GM13976 (cell line): ENCODE measurements at places on chromosomes 4 and X.

- DNase-seq = no peak
Measured at GRCh38 chr4:146439999-146440398, 81.7 kb downstream of the SLC10A7 start.

DNA sequence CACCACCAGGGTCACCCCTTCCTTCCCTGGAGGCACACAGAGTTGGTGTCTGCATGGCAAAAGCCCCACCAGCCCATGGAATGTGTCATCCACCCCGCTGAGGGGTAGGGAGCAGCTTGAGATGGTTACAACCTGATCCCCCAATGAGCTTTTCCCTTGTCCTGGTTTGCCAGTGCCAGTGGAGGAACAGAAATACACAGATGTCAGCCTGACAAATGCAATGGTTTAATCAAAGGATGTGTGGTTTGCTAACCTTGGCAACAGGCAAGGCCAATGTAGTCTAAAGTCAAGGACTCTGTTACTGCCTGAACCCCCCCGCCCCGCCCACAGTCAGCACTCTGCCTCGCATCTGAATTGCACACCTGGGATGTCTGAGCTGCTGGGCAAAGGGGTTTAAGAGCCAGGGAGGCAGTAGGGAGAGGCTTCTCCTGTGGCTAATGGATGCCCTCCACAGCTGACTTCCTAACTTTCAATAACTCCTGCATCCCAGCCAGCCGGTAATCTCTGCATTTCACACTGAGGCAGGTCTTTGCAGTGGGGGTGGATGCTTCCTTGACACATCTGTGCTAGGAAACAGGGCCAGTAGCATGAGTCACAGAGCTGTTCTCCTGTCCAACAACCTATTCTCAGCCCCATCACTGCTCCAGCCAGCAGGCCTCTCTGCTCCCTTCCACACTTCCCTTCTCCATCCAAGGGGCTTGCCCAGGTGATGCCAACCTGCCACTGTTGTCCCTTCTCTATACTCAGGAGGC is 137.5 kb downstream of the AMMECR1 start:
- DNase-seq = no peak

DNA sequence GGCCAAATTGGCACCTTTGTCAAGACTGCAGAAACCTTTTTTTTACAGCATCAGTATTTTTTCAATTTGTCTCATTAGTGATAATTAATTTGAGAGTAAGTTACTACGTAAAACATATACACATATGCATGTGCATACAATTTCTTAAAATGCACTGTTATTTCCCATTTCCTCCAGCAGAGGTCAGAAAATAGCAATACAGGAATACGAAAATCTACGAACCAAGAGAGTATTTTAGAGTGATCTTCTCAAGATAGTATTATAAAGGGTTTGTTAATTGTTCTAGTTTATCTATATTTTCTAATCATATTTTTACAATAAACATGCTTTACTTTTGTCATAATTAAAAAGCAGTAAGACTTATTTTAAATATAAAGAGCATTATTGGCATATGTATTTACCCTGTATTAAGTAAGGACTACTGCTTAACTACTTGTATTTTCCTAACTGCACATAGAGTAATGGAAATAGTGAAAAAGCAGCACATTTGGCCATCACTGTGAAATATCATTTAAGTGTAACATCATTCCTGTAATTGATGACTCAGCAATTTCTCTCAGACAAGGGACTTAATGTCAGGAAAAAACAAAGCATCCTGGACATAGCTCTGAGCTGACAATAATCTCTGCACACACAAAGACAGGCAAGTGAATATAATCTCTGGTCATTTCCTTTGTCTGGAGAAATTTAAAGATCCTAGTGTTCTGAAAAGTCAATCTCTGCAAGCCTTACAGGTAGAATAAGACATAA is 45.6 kb downstream of the MAOB start:
- peak; percentile 14 for DNase-seq

GRCh38 chrX:40007131-40007755 is 90.5 kb downstream of the BCOR start:
- DNase-seq = no peak

- DNase-seq = no peak
Measured at GRCh38 chr4:69617083-69617694, 22.3 kb downstream of the UGT2A2 start.

GRCh38 chr4:36209941-36210649 is 34.2 kb downstream of the ARAP2 start:
- no peak for DNase-seq

DNA sequence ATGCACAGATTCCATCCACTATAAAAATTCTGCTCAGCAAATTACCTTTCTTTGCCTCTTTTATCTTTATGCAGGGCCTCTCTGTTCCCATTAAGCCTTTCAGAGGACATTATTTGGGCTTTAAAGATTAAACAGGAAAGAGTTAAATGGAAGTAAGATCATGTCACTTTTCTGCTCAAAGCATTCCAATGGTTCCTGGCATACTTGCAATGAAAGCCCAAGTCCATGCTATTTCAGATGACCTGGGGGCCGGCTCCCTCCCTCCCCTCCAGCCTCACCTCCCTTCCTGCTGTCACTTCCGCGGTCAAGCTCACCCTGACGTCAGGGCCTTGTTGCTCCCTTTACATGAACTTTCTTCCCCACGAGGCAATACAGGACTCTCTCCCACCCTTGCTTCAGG is 125.5 kb downstream of the C4orf51 start:
- DNase-seq = no peak

DNA sequence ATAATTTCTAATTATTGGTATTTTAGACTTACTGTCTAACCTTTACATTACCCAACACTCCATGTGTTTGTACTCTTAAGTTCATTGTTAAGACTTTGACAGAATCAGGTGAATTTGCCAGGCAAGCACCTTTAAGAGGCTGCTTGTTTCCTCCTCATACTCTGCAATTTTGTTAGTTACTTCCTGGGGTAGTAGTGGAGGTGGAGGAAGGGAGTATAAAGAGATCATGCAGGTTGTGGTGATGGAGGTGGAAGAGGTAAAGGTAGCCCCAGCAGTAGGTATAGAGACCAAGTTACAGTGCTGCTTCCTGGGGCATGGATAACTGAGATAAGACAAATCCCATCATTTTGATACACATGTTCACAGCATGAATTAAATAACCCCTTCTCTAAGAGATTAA is 6.7 kb downstream of the WDR44 start:
- DNase-seq = no peak

DNA sequence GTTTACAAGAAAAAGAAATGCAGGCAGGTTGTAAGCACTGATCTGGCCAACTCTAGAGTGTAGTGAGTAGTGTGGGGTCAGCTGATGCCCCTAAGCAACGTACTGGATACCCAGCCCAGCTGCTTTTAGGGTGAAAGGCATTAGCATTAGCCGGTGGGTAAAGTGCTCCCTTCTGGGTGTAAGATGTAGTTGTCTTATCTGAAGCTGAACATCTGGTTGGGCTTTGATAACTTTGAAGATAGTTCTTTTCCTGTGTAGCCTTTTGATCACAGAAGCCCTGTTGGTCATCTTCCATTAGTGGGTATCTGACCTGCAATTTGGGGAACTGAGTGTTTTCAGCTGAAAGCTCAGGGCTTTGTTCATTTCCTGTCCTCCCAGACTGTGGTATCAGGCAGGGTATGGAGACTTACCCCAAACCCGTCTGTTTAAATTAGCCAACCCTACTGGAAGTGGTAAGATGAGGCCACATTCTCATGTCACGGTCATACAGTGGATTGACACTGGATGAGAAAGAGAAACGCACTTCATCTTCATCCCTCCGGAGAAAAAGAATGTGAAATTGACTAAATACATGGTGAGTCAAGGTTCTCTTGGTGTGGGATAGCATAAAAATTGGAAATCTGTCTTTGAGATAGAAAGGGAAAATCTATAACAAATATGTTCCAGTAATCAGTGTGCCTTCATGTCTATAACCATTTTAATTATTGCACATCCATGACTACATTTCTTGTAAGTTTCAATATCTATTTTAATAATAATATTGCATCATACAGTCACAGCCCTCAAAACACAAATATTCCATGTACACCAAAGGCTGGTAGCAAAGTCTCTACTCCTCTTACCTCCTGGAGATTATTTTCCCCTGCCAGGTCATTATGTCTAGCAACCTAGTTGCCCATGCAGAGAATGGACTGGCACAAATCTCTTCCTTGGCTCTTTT is 8.7 kb downstream of the RHOH start:
- peak; percentile 36 for DNase-seq

DNA sequence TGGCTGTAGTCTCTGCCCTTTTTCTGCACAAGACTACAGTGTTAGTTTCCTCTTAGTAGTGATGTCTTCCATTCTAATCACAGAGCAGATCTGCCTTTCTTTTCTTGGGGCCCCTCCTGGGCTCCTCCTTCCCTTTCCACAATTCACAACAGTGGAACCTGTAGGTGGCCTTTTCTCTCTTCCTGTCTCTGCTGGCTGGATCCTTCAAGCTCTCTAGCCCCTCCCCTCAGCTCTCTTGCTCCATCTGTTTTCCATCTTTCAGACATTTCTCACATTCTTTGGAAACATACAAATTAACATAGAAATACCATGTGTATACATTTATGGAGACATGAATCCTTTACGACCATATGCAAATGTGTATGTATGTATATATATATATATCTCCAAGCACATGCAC is 304 bp upstream of the SPIN2A start:
- DNase-seq = no peak

- DNase-seq = no peak
Measured at GRCh38 chr4:23759066-23759465, 130.8 kb downstream of the PPARGC1A start.

DNA sequence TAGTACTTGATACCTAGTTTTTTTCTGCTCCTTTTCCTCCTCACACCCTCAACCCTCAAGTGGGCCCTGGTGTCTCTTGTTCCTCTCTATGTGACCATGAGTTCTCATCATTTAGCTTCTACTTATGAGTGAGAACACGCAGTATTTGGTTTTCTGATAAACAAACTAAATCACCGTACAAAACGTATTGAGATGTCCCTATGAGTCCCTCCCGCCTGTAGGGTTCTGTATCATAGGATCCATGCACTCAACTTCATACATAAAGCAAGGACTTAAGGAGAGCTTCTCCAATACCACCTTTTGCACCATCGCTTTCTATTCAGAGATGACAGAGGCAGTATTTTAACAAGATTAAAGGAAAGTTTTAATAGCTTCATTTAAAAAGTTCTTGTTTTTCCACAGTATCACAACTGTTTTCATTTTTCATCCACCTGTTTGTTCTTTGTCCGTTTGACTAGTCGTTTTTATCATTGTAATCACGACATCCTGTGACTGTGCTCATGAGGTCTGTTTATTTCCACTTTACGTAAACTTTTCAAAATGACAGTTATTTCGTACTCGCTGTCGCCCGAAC is 457 bp upstream of the RAB9A start:
- no peak for DNase-seq

DNA sequence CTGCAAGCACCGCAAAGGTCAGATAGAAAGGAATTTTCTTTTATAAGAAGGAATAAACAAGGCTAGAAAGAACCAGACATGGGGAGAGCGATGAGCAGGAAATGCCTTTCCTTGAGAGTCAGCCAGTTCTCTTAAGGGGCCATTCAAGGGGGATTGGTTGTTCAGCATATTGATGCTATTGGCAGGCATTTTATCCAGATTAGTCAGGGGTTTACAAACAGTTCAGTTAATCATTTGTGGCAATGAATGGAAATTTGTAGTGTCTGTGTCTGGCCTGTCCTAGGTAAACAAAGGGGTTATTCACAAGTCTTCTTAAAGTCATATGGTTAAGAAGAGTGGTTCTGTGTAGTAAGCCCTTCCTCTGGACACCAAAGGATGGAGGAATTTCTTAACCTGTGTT is 184.7 kb upstream of the FRMPD4 start:
- DNase-seq = no peak
